Tibial nerve (tissue), 4 donors: ENCODE measurements at places on chromosomes 2 and 18.

- no peaks in the 10 kb centered on the region for H3K27me3 ChIP-seq
- H3K4me1 ChIP-seq = no peaks in the 10 kb centered on the region
- DNase-seq = no peak
These were observed 12.4 kb downstream of the ALPK2 start for GRCh38 chr18:58616446-58616845.

GRCh38 chr2:25313711-25314513, 27.8 kb downstream of the DNMT3A start:
- H3K36me3 ChIP-seq = no peaks in the 10 kb centered on the region
- H3K27me3 ChIP-seq = no peaks in the 10 kb centered on the region
- no peak overlapping the region for H3K4me3 ChIP-seq
- H3K27ac ChIP-seq = peak overlapping the region; percentile 82
- H3K4me1 ChIP-seq = no peaks in the 10 kb centered on the region
- DNase-seq = no peak

DNA sequence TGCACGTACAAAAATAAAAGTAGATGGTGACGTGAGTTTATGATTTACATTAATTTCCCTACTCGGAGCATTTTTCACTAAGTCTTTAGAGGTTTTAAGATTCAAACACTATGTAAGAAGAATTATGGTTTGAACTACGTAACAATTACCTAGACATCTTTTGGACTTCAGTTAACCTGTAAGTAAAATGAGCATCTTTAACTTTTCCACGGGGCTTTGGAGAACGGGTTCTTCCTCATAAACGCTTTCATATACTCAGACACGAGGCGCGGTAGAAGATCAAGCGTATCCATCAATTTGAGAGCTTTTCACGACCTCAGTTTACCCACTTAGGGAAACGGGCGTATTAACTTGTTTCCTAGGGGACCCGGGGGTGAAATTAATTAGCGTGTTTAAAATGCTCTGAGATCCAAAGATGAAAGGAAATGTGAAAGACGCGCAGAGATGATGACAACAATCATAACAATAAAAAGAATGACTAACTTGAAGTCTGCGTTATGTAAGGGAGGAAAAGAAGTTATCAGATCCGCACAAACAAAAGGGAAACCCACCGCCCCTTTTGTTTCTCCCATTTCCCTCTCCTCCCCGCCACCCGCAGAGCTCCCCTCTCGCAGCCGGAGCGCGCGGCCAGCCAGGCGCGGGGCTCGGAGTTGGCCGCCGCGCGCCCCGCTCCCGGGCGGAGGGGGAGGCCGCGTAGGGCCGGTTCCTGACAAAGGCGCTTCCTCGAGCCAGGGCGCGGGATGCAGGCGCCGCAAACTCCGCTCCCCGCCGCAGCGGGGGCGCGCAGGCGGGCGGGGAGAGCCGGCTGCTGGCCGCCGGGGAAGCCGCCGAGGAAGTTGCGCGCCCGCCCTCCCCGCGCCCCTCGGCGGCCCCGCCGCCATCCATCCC, 807 bp downstream of the PELI1 start:
- no peak for DNase-seq
- peak overlapping the region; percentile 96 for H3K4me3 ChIP-seq
- H3K27me3 ChIP-seq = no peaks in the 10 kb centered on the region
- peaks cover 34% of the 10 kb centered on the region for H3K4me1 ChIP-seq
- peak overlapping the region; percentile 100 for H3K27ac ChIP-seq

- H3K4me3 ChIP-seq = no peak overlapping the region
- no peak overlapping the region for H3K27ac ChIP-seq
- H3K27me3 ChIP-seq = no peaks in the 10 kb centered on the region
These were observed 117.2 kb upstream of the OTX1 start for GRCh38 chr2:62933398-62933917.

DNA sequence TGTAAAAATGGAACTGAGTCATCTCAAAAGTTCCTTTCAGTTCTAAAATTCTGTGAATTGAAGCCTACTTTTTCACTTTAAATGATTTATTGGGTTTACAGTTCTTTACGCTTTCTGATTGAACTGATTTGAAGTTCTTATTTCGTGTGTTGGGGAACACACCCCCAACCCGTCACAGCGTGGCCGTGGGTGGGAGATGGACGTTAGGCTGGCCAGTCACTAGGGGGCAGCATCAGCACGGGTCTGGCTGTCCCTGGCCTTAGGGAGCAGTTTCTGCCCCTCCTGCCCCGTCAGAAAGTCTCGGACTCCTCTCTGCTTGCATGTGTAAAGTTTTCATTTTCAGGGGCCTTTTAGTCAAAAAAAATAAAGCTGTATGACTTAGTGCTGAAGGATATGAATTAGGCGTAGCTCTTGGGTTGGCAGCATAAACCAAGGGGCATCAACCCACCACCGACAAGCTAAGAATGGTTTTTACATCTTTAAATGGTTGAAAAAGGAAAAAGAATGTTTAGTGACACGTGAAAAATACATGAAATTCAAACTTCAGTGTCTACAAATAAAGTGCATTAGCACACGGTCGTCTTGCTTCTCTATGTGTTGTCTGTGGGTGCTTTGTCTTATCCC, 63.4 kb downstream of the ZCCHC2 start:
- no peaks in the 10 kb centered on the region for H3K36me3 ChIP-seq
- H3K4me1 ChIP-seq = peaks cover 11% of the 10 kb centered on the region
- no peak overlapping the region for H3K4me3 ChIP-seq

GRCh38 chr2:11842336-11842735, 95.9 kb downstream of the LPIN1 start:
- no peaks in the 10 kb centered on the region for H3K4me1 ChIP-seq
- no peaks in the 10 kb centered on the region for H3K36me3 ChIP-seq
- H3K4me3 ChIP-seq = no peak overlapping the region
- no peaks in the 10 kb centered on the region for H3K27me3 ChIP-seq

- H3K27me3 ChIP-seq = no peaks in the 10 kb centered on the region
- no peak overlapping the region for H3K27ac ChIP-seq
- DNase-seq = no peak
- H3K4me1 ChIP-seq = peaks cover 13% of the 10 kb centered on the region
- H3K4me3 ChIP-seq = no peak overlapping the region
These were observed 117.6 kb downstream of the METTL8 start for GRCh38 chr2:171316220-171316619.

DNA sequence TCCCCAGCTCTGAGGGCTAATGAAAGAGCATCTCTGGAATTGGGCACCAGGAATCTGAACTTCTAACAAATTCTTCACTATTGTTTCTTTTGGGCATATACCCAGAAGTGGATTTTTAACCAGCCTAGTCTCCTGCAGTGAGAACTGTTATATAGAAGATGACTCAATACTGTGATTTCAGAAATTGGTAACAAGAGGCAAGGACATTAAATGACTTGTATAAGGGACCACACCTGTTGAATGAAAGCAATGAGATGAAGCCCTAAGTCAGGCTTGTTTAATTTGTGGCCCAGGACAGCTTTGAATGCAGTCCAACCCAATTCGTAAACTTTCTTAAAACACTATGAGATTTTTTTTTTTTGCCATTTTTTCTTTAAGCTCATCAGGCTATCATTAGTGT, 57.9 kb downstream of the EPC2 start:
- DNase-seq = no peak
- no peak overlapping the region for H3K4me3 ChIP-seq
- H3K27ac ChIP-seq = no peak overlapping the region
- no peaks in the 10 kb centered on the region for H3K4me1 ChIP-seq

GRCh38 chr2:238895891-238896600, 48.2 kb downstream of the TWIST2 start:
- peak; percentile 50 for DNase-seq
- H3K36me3 ChIP-seq = no peaks in the 10 kb centered on the region
- no peaks in the 10 kb centered on the region for H3K27me3 ChIP-seq
- H3K4me1 ChIP-seq = no peaks in the 10 kb centered on the region

DNA sequence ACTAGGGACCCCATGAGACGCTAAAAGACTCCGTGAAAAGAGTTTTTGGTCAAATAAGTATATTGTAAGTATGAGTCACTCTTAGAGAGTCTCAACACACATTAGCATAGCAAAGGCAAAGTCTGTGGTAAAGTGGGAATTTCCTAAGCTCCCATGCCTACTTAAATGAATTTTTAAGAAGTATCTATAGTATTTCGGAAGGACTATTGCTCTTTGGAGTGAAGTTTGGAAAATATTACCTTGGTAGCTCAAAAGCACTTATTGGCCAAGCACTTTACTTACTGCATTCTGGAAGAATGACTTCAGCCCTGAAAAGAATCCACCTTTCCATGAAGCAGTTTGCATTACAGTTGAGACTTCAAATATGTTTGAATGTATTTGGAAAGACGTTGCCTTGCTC, 57.1 kb downstream of the CAVIN2 start:
- H3K27ac ChIP-seq = no peak overlapping the region
- H3K36me3 ChIP-seq = no peaks in the 10 kb centered on the region
